ENCODE measurements at places on chromosomes 3 and 15. TPM values are rescaled to one million over a fixed set of nuclear protein-coding genes. Genes with fewer than 3 reads are reported as not detected.

Gene CD96
- total RNA-seq = not detected

Gene GOLGA8H
- 2.6 TPM for total RNA-seq

Gene CHST2
- 0.48 TPM for total RNA-seq

Gene PPP4R2
- 39.9 TPM for total RNA-seq

Gene ROBO1
- total RNA-seq = 14.4 TPM

Gene TNNC1
- total RNA-seq = 1.5 TPM

Gene ELL3
- total RNA-seq = 1.4 TPM

Gene ALDH1A2
- total RNA-seq = not detected

Gene TYRO3
- total RNA-seq = 13.4 TPM

Gene TRH
- not detected for total RNA-seq

Gene GRK7
- not detected for total RNA-seq

Gene CCDC80
- 61.9 TPM for total RNA-seq

Gene CELF6
- 0.10 TPM for total RNA-seq

Gene ABHD17C
- 30.4 TPM for total RNA-seq

Gene CGNL1
- total RNA-seq = 0.72 TPM

Gene KLHL6
- total RNA-seq = not detected

Gene ARPP21
- 0.32 TPM for total RNA-seq

Gene PLCH1
- total RNA-seq = 0.71 TPM

Gene NMNAT3
- total RNA-seq = 1.7 TPM

Gene DNAH12
- total RNA-seq = 0.02 TPM

Gene UBA7
- 0.41 TPM for total RNA-seq

Gene NIT2
- 77.5 TPM for total RNA-seq

Gene MESP2
- total RNA-seq = 0.42 TPM

Gene CCNB2
- 99.0 TPM for total RNA-seq

Gene LINGO1
- total RNA-seq = 10.0 TPM

Gene NCEH1
- 29.6 TPM for total RNA-seq

Gene QARS1
- 146 TPM for total RNA-seq

Gene PBRM1
- total RNA-seq = 15.6 TPM

Gene MEIS2
- 8.6 TPM for total RNA-seq

Gene AMT
- 0.73 TPM for total RNA-seq

Gene CAMK2N2
- total RNA-seq = 1.6 TPM

Gene CPEB1
- 3.2 TPM for total RNA-seq

Gene ADAMTSL3
- 0.19 TPM for total RNA-seq

Gene GOLGA8O
- 0.35 TPM for total RNA-seq

Measured in A549 treated with Mapracorat at 1 μM for 4 hours (cell line).